ENCODE measurements at places on chromosomes 11 and 22.

DNA sequence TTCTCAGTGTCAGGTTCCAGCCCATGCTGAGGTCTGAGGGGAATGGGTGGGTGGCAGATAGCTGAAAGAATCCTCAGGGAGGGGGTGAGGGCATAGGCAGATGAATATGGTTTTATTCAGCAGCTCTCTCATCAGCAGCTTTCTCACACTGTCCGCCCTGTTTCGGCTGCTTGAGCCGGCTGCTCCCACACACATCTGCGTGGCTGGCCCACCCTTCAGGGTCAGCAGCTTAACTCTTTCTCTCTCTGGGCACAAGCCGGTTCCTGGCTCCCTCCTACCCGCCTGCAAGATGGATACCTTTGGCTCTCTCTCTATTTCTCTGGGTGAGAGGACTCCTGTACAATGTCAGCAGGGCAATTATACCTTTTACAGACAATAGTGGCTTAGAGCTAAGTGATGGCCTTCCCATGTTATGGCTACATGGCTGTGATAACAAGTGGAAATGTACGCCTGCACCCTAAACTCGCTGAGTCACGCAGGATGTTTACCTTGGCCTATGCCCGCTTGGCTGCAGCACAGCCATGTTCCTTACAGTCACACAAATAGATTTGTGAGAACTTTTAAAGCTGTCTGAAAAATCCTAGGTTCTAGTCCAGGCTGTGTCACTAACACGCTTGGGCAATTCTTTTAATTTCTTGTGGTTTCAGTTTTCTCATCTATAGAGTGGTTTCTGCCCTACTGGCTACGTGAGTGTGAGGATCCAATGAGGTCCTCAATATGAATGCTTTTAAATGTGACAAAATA is 4.1 kb downstream of the MMP20 start:
- DNase-seq: no peak

- DNase-seq: no peak
These were observed 104.0 kb downstream of the CACNA1I start for GRCh38 chr22:39674536-39674935.

GRCh38 chr22:19841641-19842392 is 12.9 kb downstream of the GNB1L start:
- DNase-seq: no peak

DNA sequence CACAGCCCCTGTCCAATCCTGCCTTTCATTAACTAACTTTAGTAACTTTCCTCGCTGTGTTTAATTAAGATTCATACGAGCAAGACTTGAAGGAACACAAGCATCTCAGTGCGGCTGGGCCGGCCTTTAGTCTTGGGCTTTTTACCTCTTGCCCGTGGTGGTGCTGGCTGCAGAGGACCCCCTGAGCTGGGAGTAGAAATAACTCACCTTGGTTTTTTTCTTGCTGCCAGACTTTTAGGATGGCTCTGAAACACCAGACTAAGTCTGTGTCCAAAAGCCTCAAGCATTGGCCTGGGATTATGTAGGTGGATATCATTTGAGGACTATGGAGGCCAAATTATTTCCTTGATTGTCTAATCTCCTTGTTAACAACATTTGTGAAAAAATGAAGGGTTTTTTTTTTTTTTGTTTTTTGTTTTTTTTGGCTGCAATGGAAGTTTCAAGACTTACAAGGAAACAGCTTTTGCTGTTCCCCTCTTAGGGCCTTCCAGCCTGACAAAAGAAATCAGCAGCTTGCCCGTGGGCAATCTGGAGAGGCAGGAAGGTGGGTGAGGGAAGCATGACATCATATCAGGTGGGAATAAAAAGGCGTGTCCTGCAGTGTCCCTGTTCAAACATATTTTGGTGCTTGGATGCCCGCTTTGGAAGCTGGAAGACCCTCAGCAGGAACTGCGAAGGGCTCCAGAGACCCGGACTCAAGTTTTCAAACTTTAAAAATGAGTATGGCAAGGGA is 44.0 kb downstream of the SMIM38 start:
- no peak for DNase-seq

- DNase-seq: peak; percentile 37
These were observed 328.3 kb downstream of the TBC1D22A start for GRCh38 chr22:47090591-47091245.

DNA sequence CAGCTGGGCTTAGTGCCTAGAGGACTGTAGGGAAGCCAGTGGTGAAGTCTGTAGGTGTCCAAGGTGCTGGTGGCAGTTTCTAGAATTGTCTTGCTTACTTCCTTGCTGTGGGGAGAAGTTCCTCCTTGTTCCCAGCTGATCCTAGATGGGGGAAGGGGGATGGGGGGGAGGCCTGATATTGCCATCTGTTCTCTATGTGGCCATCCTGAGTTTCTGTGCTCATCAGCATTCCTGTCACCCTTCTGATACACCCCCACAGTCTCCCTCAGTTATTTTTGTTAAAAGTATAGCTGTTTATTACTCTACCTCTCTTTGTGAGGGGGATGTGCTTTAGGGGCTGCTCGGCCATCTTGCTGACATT is 36.5 kb downstream of the MADD start:
- DNase-seq: no peak

DNA sequence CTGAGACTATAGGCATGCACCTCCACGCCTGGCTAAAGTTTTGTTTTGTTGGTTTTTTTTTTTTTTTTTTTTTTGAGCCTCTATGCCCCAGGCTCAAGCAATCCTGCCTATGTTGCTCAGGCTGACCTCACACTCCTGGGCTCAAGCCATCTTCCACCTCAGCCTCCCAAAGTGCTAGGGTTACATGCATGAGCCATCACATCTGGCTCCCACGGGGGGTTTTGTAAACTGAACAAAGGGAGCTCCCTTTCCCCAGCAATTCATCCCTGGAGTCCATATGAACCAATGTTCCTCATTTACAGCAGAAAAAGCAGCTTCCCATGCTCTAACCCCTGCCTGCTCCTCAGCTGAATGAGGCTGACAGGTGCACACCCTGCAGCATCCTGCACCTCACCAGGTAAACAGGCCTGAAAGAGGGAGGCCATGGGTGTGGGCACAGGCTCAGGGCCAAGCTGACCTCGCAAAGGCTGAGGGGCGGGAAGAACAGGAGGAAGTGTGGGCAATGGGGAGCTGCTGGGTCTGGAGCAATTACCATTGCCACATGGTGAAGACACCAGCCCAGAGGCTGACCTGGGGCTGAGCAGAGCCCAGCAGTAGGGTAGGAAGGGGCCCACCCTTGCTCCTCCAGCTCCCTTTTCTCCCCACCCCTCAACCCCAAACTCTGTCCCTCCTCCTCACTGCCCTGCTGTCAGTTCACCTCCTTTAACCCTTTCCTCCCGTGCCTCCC is 58.2 kb downstream of the RBX1 start:
- DNase-seq: no peak

GRCh38 chr11:69459848-69460539 is 21.5 kb upstream of the LINC01488 start:
- no peak for DNase-seq

DNA sequence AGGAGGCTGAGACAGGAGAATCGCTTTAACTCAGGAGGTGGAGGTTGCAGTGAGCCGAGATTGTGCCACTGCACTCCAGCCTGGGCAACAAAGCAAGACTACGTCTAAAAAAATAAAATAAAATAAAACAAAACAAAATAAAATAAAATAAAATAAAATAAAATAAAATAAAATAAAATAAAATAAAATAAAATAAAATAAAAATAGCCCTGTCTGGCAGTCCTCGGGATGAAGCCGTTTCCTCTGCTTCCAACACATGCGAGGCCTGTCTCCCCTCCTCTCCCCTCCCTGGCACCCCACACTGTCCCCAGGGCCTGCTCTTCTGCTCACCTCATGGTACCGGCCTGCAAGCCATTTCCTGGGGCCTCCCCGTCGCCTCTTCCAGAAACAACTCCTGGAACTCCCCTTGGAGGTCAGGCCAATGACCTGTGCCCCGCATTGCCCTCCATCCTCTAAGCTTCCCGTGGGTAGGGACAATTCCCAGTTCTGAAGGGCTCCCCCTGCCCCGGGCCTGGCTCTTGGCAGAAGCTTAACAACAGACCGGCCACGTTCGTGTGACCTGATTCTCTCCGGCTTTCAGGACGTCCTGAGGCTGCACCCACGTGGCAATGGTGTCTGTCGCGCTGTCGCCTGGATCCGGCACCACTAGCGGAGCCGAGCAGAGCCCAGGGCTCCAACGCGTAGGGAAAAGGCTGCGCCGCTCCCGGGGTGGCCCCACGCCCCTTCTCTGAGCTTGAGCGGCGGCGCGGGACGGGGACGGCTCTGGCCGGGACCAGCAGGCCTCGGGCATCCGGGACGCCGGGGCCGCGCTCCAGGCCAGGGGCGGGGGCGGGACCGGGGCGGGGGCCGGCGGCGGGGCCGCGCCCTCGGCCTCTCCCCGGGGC is 456 bp upstream of the PARVB start:
- peak; percentile 30 for DNase-seq

- DNase-seq: peak; percentile 58
These were observed 15.3 kb upstream of the IL17REL start for GRCh38 chr22:50027639-50028537.

- peak; percentile 64 for DNase-seq
These were observed 7.0 kb downstream of the SEPTIN3 start for GRCh38 chr22:41976070-41976901.

DNA sequence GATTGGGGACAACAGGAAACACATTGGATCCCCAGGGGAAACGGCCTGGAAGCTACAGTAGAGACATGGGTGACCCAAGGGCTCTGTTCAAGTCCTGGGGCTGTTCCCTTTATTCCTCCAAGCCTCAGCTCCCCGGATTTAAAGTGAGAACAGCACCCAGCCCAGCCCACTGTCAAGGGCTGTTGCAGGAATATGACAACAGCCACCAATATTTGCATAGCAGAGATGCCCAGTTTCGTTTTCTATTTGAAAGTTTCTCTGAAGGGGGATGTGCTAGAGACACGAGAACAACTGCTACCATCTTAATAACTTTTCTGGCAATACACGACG is 81.1 kb upstream of the WNT7B start:
- DNase-seq: peak; percentile 27

GRCh38 chr11:126058105-126058874 is 4.4 kb downstream of the CDON start:
- no peak for DNase-seq

DNA sequence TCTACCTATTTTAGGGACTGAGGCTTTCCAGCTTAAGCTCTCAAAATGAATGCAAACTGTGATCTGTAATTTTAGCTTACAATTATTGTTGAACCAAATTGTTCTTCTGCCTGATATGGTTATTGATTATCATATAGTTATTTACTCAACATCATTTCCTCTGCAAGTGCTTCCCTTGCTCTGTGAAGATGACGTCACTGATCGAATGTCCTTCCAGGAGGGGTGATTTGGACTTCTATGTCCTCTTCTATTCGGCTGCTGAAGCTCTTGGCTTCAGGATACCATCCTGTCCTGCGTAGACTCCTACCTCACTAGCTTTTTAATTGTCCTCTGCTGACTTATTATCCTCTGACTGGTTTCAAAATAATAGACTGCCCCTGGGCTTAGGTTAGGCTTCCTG is 137.4 kb upstream of the LARGE1 start:
- DNase-seq: no peak

- no peak for DNase-seq
These were observed 129.7 kb downstream of the ARHGAP42 start for GRCh38 chr11:100816823-100817222.

GRCh38 chr11:95831198-95831883 is 41.0 kb downstream of the CEP57 start:
- no peak for DNase-seq

GRCh38 chr11:62896049-62896448 is 15.4 kb downstream of the SLC3A2 start:
- DNase-seq: no peak

- no peak for DNase-seq
These were observed 33.9 kb upstream of the SLC22A24 start for GRCh38 chr11:63177872-63178271.

DNA sequence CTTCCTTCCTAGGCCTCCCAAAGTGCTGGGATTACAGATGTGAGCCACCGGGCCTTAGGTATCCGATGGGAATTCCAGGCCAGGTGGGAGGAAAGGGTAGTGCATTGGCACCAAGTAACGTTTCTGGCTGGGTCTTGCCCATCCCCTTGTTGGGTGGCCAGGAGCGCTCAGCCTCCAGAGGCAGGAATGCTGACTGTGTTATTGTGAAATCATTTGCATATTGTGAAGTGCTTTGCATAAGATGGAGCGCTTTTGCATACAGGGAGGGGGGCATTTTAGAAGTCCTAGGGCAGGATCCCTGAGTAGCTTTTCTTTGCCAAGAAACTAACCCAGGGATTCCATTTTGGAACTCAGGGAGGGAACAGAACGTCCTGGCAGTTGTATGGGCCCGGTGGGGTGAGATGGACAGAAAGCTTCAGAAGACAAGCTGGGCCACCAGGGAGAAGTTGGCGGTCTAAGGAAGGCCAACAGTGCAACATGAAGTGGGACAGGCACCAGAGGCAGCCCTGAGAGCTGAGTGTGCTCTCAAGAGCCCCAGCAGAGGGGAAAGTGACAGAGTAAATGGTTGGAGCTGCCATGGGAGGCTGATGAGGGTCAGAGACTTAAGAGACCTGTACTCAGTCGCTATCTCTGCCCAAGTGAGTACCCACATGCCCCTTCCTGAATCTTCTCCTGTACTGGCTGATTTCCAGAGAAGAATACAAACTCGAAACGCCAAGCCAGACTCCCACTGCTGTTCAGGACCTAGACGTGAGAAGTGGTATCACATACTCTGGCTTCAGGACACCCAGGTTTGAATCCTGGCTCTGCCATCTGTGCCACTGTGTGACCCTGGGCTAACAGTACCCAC is 1.3 kb upstream of the SLC39A13 start:
- no peak for DNase-seq

DNA sequence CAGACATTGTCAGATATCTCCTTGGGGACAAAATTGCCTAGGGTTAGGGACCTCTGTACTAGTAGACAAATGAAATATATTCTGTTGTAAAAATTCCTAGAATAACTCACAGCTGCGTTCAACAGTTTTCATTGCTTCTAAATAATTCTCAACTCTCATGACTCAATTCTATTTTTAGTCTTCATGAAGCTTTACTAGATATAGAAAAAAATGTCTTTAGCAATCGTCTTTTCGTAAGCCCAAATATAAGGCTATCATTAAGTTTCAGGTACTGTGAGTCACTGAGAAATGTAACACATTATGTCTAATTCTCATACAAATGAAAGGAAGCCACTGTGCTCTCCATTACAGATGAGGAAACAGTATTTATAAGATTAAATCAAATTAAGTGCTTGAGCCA is 6.4 kb downstream of the MMP12 start:
- no peak for DNase-seq

DNA sequence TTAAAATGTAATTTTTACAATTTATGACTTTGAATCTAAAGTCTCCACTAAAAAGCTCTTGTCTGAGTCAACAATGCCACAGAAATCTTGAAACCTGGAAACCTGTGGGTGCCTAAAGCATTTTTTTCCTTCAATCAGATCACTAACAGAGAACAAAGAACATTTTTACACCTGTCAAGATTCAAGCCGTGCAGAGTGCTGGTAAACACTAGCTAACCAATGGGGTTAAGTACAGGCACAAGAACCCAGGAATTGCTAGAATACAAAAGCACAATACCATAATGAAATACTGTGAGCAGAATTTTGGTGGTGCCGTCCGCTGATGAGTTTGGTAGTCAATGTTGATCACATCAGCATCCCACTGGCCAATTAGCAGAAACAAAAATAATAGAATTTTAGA is 380.3 kb upstream of the PITPNB start:
- no peak for DNase-seq

- DNase-seq: no peak
These were observed 396.9 kb downstream of the RAB38 start for GRCh38 chr11:87778357-87778756.

- DNase-seq: no peak
These were observed 362.1 kb downstream of the DDX10 start for GRCh38 chr11:109026891-109027489.

- no peak for DNase-seq
These were observed 349.8 kb upstream of the PLET1 start for GRCh38 chr11:112610494-112610893.

GRCh38 chr11:121614636-121615240 is 162.0 kb upstream of the SORL1-AS1 start:
- no peak for DNase-seq

All from activated T-cell treated with anti-CD3 and anti-CD28 coated beads, Interleukin-2, amount 50 U/mL, for 1 hour (primary cell).